Tibial nerve (tissue), 4 donors: ENCODE measurements at places on chromosomes 12 and 14. TPM values are rescaled to one million over a fixed set of nuclear protein-coding genes. Genes with fewer than 3 reads are reported as not detected.

- DNase-seq: no peak
Measured at GRCh38 chr12:93056971-93057535, 128.0 kb upstream of the EEA1 start.

DNA sequence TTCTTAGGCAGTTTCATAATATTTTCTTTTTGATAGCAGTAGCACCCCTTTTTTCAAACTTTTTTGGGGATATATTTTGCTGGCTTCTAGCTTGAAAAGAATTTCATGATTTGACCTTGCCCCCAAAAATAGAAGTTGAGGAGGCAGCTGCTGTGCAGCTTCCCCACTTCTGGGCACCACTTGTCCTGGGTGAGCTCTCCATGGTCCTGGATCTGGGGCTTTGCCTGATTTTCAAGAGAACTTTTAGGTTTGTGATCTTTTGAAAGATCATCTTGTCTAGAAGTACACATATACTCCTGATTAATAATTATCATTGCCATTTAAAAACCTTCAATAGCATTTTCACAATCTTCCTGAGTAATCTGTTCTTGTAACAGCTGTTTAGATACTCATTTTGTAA, 271.6 kb downstream of the NPAS3 start:
- no peak for DNase-seq

DNA sequence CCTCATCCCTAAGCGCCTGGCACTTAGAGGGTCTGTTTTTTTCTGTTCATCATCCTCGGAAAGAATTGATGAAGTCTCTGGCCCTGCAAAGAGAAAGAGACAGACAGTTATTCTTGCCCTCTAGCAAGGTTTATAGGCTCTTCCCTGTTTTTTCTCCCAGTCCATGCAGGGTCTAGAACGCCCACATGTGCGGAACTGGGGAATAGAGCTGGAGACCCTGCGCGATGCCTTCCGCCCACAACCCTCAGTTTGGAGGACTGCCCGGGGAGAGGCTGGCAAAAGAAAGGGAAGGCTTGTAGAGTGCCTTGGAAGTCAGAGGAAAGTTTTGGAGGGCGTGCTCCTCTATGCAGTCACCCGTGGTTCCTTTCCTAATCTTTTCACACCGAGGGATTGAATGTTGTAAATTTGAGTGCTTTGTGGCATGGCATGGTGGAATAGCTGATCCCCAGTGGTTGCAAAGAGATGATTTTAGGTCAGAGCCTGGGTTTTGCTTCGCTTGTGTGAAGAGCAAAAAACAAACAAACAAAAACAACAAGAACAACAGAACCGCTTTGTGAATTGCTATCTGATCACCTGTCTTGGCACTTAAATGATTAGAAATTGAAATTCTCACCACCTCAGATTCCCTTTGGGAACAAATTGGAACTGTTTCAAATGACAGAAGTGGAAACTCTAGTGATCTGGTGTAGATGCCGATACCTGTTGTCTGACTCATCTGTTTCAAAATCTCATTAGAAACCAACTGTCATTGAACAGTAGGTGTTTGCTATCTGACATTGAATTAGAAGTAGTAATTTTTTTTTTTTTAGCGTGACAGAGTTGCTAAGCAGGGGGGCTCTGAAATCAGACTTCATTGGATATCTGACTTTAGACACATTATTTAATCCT, 947 bp downstream of the GAS2L3 start:
- no peak for DNase-seq

Gene TMEM117
- 18.9 TPM for total RNA-seq
